ENCODE measurements at places on chromosomes 5 and 9.

DNA sequence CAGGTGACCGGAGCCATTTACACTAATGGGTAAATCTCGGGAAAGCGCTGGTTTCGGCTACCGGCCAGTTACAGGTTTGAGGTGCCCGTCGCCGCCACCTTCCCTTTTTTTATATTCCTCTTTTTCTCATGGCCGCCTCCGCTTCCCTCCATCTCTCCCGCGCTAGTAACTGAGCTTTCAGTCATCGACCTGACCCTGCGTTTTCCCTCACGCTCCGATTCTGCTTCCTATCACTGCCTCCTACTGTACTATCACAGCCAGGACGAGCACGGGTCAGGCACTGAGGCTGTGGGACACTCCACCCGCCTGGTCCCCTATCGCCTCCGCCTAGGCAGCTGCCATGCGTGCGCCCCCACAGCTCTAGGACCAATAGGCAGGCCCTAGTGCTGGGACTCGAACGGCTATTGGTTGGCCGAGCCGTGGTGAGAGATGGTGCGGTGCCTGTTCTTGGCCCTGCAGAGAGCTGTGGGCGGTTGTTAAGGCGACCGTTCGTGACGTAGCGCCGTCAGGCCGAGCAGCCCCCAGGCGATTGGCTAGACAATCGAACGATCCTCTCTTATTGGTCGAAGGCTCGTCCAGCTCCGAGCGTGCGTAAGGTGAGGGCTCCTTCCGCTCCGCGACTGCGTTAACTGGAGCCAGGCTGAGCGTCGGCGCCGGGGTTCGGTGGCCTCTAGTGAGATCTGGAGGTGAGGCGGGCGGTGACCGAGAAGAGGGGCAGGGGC, at the start of gene HMGCR:
HMGCR (plus strand) TSS at position 606 of the 722 bp plus-strand sequence. CDS start 5,386 bp downstream, outside the sequence.
- DNase-seq: peak; percentile 99

DNA sequence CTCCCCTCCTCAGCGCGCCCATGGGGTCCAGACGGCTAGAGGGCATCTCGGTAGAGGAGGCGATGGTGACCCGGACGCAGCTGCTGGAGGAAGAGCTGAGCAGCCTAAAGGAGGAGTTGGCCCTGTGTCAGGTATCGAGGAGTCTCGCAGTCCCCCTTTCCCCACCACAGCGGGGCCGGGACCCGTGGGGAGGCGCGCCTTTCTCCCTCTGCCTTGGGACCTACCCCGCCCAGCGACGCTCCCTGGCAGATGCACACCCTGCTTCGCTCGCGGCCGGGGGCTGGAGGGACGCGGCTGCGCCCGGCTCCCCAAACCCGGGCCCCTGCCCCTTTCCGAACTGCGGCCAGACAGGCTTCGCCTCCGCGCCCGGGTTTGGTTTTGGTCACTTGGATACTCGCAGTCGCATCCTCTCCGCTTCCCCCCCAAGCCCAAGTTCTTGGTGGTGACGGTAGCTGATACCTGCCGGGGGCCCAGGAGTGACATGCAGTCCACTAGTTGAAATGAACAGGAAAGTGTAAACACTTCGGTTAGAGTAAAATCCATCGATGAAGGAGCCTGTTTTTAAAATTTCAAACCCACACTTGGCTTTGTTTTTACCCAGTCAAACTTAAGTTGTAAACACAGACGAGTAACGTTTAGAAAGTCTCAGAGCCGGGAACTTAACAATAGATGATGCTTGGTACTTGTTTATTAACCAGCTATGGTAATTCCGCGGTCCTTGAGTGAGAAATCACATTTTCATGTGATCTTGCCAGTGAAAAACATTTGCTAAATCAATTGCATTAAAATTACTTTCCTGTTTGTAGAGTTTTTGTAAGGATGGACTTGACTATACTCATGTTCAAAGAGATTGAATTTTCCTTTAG, 688 bp downstream of the CNTLN start:
- peak; percentile 21 for DNase-seq

GRCh38 chr5:33832404-33833236, 59.2 kb downstream of the ADAMTS12 start:
- DNase-seq: no peak

- DNase-seq: peak; percentile 76
Observed at GRCh38 chr5:96997265-96997859, 61.5 kb downstream of the LNPEP start.

DNA sequence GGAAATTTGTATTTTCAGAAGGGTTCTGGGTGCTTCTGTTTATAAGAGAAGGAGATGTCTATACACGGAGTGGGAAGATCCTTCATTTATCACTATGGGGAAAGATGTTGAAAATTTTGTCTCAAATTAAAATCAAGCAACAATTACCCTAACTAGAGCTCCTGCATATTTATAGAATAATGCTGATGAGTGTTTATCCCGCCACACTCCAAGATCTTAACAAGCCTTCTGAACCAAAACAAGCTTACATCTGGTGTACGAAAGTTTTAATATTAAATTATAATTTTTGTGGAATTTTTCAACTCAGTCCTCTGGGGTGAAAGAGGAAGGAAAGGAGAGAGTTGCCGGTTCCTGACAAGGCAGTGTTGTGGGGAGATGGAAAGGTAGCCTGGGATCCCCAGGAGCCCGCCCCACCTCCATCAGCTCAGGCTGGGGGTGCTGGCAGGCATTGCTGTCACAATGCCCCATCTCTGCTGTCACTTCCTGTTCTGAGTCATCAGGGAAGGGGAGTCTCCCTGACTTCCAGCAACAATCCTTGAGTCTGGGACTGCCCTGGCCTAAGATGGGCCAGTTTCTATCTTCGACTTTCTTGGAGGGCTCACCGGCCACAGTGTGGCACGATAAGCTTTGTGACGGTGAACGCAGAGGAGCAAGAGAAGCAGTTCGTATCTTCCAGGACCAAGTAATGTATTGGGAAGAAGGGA, 64.5 kb downstream of the ERAP1 start:
- DNase-seq: peak; percentile 24

GRCh38 chr5:34817558-34818351, 21.2 kb upstream of the TTC23L start:
- DNase-seq: no peak

- DNase-seq: no peak
Observed at GRCh38 chr5:111836426-111836825, 79.4 kb upstream of the NREP start.

- DNase-seq: peak; percentile 87
Observed at GRCh38 chr5:75335952-75336614, 937 bp upstream of the HMGCR start.

DNA sequence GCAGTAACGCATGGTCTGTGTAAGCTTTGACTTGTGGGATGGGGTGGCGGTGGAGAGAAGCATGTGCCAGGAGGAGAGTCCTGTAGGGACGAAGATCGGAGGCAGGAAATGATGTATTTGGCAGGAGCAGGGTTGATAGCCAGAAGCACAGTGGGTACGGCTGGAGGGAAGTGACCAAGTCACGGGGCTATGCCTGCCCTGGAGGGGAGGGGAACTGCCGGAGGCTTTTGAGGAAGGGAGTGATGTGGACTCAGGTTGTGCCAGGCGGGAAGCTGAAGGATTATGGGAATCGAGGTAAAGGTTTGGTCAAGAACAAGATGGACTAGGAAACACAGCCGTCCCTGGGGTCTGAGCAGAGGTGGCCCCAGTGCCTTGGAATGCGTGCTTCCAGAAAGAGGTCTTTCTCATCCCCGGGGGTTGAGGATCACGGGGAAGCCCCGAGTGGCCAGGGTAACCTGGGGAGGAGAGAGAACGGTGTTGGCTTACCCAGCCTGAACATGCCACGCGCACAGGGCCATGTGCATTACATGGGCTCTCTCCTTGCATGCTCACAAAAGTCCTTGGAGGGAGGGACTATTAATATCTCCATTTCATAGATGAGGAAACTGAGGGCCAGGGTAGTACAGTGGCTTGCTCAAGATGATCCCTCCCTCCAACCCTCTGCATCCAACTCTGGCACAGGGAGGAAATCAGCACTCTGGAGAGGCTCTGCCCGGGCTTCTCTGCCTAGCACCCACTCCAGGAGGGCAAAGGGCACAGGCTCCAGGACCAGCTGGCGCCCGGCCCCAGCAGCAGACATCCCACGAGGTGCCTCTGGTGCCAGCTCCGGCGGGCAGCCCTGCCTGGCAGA, 253.8 kb downstream of the PBX3 start:
- DNase-seq: no peak

DNA sequence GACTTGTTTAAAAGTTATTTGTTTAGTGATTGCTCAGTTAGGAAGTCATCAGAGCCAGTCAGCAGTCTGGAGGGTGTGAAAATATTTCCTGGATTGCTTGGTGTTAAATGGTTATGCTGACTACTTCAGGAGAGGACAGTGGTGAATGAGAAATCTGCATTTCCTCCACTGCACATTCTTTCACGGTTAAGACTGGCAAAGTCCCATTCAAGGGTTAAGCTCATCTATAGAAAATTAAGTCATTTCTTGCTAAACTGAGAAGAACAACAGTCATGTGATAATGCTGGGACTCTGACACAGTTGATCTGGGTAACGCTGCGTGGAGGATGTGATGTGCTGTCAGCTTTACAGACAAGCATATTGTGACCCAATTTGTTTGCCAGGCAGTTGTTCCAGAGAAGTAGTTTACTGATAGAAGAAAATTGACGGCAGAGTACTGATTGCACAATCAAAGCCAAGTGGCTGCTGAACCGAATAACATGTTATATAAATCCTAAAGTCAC, 80.4 kb downstream of the GRAMD2B start:
- DNase-seq: no peak

- DNase-seq: no peak
Observed at GRCh38 chr5:171415115-171415730, 4.2 kb upstream of the FGF18 start.

DNA sequence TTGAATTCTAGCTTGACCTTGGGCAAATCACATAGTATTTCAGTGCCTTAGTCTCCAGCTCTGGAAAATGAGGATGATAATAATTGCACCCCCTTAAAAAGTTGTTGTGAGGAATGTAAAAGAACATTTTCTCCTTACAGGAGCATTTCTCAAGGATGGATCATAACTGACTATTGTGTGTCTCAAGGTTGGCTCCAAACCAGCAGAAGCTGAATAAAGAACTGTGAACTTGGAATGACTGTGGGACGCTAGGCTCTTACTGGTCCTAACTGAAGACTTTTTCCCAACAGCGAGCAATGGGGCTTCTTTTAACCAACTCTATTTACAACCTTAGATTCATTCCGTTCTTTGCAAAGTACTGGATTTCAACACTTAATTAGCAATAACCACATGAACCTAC, 26.2 kb upstream of the GLRX start:
- DNase-seq: no peak

DNA sequence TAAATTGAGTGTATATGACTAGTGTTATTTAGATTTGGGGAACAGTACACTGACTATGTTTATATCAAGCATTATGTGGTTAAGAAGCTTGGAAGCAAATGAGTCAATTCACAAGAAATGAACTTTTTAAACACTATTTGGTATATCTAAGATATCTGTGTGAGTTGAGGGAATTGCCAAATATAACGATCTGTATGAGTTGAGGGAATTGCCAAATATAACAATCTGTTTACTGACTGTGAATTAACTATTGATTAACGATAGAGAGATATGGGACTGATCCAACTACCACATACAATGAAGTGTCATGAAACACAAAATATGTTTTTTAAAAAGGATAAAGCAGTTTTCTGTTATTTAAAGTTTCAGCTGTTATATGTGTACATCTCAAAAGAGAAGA, 301.4 kb downstream of the TENT4A start:
- no peak for DNase-seq

- no peak for DNase-seq
Observed at GRCh38 chr5:94901191-94901979, 282.9 kb downstream of the SLF1 start.

GRCh38 chr5:163105456-163105855, 331.9 kb upstream of the CCNG1 start:
- DNase-seq: no peak

GRCh38 chr5:146027751-146028150, 77.6 kb downstream of the PLAC8L1 start:
- no peak for DNase-seq

- DNase-seq: no peak
Observed at GRCh38 chr5:171143926-171144325, 165.1 kb upstream of the TLX3 start.

GRCh38 chr9:93119953-93120845, 13.9 kb downstream of the NINJ1 start:
- peak; percentile 78 for DNase-seq

- DNase-seq: no peak
Observed at GRCh38 chr5:138233280-138233679, 20.2 kb upstream of the CDC23 start.

DNA sequence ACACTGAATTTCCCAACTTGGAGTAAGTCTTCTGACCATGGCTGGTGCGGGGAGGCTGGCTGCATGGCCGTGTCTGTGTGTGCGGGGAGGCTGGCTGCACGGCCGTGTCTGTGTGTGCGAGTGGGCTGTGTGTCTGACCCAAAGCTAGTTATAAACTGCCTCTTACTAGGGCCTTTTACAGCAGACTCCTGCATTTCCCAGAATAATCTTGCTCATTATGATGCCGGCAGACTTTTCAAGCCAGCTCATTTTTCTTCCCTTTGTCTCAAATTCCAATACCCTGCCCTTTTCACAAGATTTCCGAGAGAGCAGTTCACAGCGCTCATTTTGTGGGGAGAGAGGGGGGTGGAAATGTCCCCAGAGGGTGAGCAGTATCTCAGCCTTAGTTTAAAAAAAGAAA, 470.7 kb upstream of the BRINP1 start:
- DNase-seq: no peak

DNA sequence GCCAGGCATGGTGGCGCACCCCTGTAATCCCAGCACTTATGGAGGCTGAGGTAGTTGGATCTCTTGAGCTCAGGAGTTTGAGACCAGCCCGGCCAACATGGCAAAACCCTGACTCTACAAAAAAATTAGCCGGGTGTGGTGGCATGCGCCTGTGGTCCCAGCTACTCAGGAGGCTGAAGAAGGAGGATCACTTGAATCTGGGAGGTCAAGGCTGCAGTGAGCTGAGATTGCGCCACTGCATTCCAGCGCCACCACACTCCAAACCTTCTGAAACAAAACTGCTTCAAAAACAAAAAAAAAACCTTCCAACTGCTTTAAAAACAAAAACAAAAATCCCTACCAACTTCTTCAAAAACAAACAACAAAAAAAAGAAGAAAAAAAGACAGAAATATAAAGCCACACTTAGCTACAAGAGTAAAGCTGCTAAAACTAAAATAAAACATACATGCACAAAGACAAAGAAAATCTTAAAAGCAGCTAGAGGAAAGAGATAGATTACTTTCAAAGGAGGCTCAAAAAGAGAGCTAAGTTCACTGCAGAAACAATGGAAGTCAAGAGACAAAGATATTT, 11.4 kb downstream of the DCAF10 start:
- DNase-seq: no peak

- DNase-seq: no peak
Observed at GRCh38 chr5:67063791-67064190, 132.8 kb downstream of the CD180 start.

GRCh38 chr9:130872912-130873503, 23.6 kb downstream of the QRFP start:
- DNase-seq: no peak

Measured in Kasumi-1 (cell line).